Pulmonary artery endothelial cell (primary cell): ENCODE measurements at places on chromosomes 13 and 19.

GRCh38 chr19:588741-589692, 664 bp upstream of the HCN2 start:
- DNase-seq = no peak

DNA sequence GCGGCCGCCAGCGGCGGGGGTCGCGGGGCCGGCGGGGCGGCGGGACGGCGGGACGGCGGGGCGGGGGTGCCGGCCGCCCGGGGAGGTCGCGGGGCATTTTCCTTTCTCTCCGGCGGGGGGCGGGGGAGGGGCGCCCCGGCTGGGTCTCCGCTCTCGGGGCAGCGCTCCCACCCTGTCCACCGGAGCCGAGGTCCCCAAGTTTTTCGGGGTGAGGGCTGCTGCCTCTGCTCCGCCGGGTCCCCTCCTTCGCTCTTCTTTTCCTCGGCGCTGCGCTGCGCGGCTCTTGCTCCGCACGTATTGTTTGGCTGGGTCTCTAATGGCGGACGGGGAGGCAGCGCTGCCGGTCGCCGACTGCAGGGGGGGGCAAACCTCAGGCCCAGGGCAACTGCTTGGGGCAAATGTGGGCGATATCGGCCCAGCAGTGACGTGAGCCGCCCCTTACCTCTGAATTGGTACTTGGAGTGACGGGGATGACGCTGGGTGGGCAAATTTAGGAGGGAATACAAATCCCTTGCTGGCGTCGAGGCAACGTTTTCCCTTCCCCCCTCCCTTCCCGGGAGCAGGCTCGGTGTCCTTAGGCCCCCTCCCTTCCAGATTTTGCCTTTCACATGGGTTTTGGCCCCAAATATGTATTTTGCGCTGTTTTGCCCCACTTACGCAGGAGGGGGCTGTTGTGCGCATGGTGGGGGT, 759 bp downstream of the ZMYM2 start:
- DNase-seq = no peak

DNA sequence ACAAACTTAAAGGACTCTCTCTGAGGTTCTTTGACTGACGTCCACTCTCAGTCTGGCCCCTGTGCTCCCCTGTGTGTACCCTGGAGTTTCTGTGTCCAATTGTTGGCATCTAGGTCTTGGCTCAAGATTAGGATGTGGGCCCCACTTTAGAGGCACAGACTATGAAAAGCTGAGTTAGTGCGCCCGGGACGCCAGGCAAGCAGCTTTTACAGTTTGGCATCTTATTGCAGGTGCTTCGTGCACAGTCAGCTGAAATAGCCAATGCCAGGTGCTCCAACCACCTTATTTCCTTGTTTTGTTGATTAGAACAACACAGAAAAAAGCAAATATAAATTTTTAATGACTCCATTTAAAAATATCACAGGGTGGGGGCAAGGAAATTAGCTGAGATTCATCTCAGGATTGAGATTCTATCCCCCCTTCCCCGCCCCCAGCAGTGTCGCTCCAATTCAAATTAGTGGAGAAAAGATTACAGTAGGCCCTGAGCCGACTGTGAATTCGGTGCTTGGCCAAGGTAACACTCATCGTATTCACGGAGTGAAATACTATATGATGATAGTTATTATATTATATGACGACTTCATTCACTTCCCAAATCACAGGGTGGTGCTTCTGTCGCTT, 4.3 kb downstream of the SOX1 start:
- DNase-seq = no peak

- DNase-seq = no peak
Observed at GRCh38 chr13:69474011-69474685, 633.5 kb upstream of the ATXN8OS start.

- no peak for DNase-seq
Observed at GRCh38 chr19:44344255-44344654, 12.2 kb downstream of the ZNF112 start.

DNA sequence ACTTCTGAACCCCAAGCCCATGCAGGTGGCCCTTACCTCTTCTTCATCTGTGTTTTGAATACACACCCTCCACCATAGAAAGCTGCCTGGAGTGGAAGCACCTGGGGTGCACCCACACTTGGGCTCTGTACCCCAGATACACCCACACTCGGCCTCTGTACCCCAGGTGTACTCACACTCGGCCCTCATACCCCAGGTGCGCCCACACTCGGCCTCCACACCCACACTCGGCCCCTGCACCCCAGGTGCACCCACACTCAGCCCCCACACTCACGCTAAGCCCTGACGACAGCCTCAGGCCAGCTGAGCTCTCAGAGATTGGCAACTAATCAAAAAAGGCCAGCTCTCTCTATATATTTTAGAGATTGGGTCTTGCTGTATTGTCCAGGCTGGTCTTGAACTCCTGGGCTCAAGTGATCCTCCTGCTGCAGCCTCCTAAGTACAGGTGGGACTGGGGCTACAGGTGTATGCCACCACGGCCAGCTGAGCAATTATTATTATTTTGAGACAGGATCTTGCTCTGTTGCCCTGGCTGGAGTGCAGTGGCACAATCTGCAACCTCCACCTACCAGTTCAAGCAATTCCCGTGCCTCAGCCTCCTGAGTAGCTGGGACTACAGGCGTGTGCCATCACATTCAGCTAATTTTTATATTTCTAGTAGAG, 68.9 kb downstream of the PEX11G start:
- DNase-seq = no peak
